ENCODE measurements at places on chromosomes 3 and 15.

- no peak for DNase-seq
Measured at GRCh38 chr15:66883284-66883911, 181.4 kb downstream of the SMAD6 start.

GRCh38 chr3:86695752-86696151, 295.2 kb downstream of the VGLL3 start:
- no peak for DNase-seq

DNA sequence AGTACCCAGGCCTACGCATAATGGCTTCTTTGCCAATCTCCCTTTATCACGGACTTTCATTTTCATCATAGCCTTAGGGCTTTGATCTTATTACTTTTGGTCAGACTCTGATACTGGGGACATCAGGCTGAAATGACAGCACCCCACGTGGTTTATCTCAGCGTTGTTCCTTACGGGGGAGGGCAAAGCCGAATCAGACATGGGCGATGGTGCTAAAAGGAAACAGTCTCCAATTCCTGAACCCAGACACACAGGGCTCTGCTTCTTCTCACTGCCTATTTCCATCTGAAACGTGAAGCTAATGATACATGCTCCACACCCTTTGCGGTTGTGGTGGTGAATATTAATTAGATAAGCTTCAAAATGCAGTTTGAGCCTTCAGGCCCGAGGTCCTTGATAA, 59.4 kb upstream of the CD47 start:
- no peak for DNase-seq

DNA sequence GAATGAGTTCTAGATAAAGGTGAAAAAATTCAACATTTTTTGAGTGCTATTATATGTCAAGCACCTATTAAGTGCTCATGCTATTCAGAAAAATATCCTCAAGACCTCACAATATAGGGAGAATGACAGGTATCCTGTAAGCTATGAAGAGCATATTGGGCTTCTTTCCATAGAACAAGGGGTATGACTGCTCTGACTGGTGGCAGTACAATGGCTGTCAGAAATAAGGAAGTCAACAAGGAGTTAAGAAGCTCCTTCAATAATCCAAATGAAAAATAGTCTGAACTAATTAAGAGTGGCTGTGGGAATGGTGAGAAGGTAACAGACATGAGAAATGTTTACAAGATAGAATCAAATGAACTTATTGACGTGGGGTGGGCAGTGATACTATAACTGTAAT, 24.7 kb downstream of the NPTN start:
- no peak for DNase-seq

DNA sequence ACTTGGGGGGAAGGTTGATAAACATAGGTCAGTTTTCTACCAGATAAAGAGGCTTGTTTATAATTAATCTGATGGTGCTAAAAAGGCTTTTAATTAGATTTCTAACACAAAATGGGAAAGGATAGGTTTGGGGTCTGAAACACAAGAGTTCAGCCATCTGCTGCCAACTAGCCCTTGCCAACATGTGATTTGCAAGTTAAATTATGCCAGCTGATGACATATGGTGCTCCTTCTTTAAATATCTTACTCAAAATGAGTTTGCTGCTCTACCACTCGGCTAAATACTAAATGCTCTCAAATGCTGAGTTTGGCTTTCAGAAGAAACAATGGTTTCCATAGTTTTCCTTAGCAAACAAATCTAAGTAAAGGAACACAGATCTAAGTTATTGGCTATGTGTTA, 557.8 kb upstream of the CCDC54 start:
- no peak for DNase-seq

GRCh38 chr15:92117261-92117731, 263.8 kb downstream of the SLCO3A1 start:
- DNase-seq = no peak

GRCh38 chr15:38130205-38130567, 122.5 kb upstream of the SPRED1 start:
- no peak for DNase-seq

DNA sequence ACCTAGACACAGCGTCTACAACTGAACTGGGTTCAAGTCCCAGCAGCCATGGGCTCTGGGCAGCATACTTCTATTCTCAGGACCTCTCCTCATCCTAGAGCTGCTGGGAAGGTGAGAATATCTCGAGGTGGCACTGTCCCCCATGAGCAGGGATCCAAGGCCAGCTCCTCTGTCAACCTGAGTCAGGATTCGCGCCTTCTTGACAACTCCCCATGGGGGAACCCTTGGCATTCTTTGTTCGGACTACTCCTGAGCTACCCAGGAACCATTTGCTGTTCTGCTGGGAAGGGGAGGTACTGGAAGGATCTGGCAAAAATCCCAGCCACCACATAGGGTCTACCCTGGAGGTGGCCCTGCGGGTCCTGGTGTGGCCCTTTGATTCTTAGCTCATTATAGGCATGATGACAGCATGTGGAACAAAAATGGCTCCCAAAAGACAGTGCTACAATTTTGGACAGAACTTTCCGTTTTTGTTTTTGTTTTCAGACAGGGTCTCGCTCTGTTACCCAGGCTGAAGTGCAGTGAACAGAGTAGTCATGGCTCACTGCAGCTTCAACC, 22.3 kb downstream of the PLXNB1 start:
- DNase-seq = no peak

GRCh38 chr3:32758375-32758753, 59.4 kb upstream of the TRIM71 start:
- DNase-seq = no peak

DNA sequence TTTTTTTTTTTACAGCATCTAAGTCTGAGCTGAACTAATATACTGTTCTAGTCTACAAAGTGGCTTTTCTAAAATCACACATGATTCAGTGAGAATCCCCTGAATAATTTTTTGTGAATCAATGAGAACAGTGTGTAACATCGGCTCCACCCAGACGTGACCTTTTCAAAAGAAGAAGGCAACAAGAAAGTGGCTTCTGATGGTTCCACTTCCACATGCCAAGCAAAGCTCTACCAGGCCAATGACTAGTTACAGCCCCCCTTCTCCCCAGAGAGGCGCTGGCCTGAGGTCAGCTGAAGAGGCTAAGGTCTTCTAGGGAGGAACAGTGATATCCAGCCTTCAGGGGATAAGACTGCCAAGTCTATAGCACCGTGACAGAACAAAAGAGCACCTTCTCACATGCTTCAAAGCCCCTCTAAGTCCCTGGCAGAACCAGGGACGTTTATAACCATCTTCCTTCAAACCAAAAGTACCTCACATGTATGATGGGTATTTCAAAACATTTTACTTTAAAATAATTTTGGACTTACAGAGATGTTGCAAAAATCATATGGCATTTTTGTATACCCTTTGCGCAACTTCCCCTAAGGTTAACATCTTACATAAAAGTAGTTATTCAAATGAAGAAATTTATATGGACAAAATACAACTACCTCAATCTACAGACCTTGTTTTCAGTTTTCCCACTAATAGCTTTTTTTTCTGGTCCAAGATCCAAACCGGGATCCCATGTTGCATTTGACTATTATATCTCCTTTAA, 177.9 kb downstream of the OSBPL10 start:
- DNase-seq = no peak

GRCh38 chr15:40249477-40250303, 10.8 kb downstream of the PAK6 start:
- no peak for DNase-seq

GRCh38 chr3:54631516-54632325, 296.1 kb downstream of the LRTM1 start:
- DNase-seq = no peak

GRCh38 chr3:128879991-128880390, 571 bp downstream of the ACAD9 start:
- DNase-seq = no peak

GRCh38 chr3:115943579-115943978, 320.3 kb downstream of the GAP43 start:
- no peak for DNase-seq

DNA sequence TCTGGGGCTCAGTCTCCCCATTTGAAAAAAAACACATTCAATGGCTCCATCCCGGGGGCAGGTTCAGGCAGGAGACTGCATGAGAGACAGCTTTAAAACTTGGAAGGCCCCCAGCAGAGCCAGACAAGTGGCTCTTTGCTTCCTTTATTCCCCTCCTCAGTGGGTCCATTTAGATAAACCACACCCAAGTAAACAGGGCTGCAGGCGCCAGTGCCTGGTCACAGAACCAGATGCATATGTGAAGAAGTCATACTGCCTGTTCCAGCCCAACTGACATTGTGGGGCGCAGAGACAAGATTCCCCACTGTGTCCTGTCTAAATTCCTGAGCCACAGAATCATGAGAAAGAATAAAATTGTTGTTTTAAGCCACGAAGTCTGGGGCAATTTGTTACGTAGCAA, 9.0 kb downstream of the FBN1 start:
- no peak for DNase-seq

GRCh38 chr3:41690766-41691563, 270.9 kb downstream of the ULK4 start:
- no peak for DNase-seq

DNA sequence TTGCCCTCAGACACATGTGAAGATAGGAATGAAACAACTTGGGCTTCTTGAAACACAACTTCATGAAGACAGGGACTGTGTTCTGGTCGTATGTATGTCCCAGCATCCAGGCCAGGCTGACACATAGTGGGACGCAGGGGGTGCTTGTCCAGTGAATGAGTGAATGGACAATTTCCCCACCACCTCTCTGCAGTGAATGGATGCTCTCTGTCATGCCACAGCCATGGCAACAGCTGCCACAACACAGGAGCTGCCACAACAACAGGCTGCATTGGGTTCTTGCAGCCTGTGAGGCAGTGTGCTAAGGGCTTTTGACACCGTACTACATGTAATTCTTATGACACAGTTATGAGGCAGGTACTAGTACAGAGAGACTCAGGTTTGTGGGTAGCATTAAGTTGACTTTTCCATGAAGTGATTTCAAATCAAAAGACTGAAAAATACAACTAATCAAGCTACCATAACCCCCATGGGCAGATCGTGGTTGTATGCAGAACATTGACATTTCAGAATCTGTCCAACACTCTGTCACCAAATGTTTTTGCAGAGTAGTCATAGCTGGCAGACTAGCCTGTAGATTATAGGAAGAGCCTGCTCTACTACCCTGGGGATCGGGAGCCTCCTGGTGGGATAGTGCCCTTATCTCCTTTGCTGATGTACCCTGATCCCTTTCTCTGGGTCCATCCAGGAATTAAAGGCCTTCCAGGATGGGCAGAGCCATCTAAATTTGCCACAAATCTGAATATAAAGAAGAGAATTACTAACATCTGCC, 40.8 kb downstream of the CLSTN2 start:
- DNase-seq = no peak

- DNase-seq = no peak
Measured at GRCh38 chr3:54897028-54897711, 30.7 kb downstream of the LRTM1 start.

DNA sequence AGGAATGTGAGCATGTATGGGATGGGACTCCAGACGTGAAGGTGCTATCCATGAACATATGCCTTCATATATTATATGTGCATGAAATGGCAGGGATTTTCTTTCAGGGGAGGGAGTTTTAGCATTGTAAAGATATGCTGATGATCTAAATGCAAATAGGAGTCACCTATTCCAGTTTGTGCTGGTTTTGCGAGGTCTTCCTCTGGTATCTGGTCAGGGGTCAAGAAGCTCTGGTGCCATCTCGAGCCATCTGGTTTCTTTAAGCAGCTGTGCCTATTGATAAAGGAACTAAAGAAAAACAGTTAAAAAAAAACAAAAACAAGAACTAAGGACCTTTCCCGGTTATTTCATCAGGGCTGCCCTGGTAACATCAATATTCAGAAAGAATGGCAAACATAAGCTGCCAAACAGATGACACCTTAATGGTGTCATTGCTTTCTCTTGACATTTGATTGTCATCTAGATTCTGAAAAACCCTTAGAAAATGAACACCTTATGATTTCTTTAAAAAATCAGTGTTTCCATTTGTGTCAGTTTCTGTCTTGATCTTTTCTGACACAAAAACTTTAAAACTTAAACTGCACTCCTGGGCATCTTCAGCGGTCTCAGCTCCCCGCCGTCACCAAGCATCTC, 22.7 kb downstream of the APH1B start:
- DNase-seq = no peak

- no peak for DNase-seq
Measured at GRCh38 chr3:155101398-155101797, 21.3 kb downstream of the MME start.

DNA sequence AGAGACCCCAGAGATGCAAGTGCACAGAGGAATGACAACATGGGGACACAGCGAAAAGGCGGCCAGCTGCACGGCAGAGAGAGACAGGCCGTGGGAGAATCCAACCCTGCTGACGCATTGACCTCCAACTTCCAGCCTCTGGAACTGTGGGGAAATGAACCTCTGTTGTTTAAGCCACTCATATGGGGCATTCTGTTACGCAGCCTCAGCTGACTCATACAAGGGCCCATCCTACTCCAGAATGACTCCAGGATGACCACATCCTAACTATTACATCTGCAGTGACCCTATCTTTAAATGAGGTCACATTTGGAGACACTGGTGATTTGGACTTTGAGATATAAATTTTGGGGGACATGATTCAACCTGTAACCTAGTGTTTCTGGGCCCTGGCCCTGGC, 44.0 kb downstream of the KLF15 start:
- DNase-seq = no peak

DNA sequence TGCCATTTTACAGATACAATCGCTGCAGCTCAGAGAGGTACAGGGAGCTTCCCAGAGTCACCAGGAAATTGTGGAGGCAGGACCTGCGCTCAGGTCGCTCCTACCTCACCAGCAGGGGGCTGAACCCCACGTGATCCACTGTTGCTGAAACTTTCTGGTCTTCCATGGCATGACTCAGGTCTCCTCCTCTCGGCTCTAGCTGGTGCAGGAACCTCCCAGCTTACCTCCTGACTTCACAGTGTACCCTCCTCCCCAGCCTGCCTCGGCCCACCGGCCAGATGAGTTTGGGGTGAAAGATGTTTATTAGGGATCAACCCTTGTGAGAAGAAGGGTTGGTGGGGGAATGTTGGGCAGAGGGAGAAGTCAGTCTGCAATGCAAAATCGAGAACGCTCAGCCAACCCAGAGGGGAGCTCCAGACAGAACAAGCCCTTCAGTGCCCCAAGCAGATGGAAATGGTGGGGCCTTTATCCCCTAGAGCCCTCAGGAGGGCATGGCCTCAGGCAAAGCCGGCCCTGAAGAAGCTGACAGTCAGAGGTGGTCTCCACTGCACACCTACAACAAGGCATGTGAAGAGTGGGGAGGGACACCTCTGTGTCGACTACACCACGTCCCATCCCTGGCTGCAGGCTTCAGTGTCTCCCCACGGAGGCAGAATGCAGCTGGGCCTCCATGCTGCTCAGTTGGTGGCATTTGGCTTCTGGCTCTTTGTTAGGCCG, 118.6 kb upstream of the PRR20G start:
- no peak for DNase-seq

- no peak for DNase-seq
Measured at GRCh38 chr15:65105038-65105437, 10.0 kb downstream of the UBAP1L start.
